ENCODE measurements at places on chromosomes 16 and 17.

DNA sequence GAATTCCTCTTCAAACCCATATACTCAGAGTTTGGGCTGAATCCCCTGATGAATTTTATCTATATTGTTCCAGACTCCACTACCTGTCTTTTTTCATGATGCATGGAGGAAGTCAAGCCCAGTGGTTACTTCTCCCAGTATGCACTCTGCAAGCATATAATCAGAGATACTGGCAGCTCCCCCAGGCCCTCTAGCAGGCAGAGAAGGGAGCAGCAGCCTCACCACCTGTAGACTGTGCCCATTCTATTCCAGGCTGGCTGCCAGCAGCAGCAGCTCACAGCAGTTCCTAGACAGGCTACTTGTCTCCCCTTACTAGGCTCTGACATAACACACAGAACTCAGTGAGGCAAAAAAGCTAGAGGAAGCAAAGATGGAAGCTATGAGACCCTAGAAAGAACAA is 3.4 kb downstream of the MKS1 start:
- no peak for DNase-seq

- no peak for DNase-seq
These were observed 2.3 kb upstream of the TPPP3 start for GRCh38 chr16:67395458-67396158.

DNA sequence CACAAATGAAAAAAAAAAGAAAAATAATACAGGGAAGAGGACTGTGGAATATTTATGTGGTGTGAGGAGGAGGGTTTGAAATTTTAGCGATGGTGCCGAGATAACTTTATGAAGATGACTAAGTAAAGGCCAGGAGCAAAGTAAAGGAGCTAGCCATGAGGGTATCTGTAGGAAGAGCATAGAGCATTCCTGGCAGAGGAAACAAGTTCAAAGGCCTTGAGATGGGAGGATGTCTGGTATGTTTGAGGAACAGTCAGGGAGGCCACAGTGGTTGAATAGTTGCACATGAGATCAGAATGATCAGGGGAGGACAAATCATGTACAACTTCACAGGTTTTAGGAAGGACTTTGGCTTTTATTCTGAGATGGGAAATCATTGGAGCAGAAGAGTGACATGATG is 4.2 kb downstream of the CYB5B start:
- DNase-seq = no peak

- DNase-seq = no peak
These were observed 1.2 kb downstream of the DUSP14 start for GRCh38 chr17:37490638-37491614.

DNA sequence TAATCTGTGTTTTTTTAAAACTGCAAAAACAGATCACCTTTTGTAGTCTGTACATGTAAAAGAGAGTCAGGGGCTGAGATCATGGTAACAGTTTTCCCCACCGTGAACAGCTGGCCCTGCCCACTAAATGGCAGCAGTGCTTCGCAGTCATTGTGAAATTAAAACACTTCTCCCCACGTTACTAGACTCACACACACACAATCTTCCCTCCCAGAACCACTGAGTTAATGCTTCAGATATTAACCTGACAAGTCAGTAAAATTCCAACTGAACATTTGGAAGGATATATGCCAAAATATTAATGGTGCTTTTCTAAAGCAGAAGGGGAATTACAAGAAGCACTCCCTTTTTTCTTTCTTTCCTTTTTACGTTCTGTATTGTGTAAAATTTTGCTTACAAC is 1.2 kb upstream of the CD300LG start:
- DNase-seq = no peak

GRCh38 chr17:39074676-39075075 is 76.8 kb downstream of the PLXDC1 start:
- no peak for DNase-seq

GRCh38 chr17:42553161-42553818 is 567 bp downstream of the HSD17B1 start:
- no peak for DNase-seq

DNA sequence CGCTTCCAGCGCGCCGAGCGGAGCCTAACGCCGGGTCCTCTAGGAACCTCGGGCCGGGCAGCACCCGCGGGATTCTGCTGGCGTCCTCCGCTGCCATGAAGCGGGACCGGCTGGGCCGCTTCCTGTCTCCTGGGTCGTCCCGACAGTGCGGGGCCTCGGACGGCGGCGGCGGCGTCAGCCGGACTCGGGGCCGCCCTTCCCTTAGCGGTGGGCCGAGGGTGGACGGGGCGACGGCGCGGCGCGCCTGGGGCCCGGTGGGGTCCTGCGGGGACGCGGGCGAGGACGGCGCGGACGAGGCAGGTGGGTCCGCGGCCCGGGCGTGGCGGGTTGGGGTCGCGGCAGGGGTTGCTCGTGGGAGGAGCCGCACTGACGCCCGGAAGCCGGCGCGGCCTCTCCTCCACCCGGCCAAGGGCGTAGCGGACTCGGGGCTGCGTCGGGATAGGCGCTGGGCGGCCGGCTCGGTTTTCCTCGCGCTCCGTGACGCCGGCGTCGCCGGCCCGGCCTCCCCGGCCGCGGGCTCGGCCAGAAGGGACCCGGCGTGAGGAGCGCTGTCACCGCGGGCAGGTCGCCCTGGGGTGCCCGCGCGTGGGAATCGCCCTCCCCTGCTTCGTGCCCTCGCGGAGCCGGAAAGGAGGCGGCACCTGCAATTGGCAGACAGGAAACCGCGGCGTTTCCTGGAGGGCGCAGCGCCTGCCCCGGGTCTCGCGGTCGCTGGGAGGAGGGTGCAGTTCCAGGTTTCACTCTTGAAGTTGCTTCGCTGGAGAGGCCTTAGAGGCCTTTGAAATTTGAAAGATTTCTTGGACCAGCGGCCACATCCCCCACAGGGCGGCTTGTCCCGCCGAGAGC is 432 bp downstream of the ZNF276 start:
- no peak for DNase-seq

DNA sequence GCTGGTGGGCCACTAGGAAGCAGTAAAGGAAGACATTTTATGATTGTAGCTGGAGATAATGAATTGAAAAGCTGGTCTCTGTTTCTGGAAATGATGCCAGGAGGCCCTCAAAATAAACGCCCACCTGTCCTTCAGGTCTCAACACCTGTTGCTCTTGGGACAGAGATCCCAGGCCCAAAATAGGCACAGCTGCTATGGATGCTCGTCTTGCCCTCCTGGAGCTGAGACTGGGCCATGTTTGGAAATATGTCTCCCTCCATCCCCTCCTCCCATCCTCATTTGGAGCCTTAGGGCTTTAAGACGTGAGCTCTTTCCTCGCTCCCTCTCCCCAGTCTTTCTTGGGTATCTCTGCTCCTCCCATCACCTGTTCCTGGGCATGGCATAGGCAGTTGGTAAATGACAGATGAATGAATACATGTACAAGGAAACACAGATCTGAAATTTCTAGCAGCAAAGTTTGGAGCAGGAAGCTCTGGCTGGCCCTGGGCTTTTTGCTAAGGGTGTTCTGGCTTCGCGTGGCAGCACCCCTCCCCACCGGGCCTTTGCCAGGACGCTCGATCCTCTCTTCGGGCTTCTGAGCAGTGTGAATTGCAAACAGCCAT is 33.3 kb downstream of the MYH3 start:
- no peak for DNase-seq

GRCh38 chr16:86083382-86084002 is 184.5 kb downstream of the IRF8 start:
- DNase-seq = no peak

DNA sequence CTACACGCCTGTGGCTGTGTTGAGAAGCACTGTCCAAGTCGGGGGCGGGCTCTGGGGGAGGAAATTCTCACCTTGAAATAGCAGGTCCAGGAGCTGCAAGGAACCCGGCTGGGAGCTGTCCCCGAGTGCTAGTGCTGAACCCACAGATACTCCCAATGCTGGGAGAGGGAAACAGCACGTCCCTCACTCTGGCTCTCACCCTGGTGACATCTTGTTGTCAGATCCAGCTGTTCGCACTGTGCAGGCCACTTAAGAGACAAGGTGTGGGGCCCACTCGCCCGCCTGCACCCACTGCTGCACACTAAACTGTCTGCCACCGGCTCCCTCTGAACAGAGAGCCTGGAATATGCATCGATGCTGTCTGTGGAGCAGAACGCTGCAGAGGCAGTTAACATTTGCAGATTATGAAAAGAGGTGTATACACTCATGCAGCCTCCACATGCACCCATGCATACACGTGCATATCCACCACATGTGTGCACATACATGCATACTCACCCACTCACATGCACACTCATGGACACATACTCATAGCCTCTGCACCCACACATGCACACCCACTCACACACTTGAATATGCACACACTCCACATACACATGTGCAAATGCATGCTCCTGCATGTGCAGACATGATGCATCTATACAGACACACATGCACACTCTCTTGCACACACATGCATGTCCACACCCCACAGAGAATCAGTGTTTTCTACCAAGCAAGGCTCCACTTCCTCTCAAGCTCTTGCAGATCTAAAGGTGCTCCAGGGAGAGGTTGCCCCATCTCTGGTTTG is 42.0 kb downstream of the MGAT5B start:
- DNase-seq = no peak
